ENCODE measurements at places on chromosomes 4 and X.

DNA sequence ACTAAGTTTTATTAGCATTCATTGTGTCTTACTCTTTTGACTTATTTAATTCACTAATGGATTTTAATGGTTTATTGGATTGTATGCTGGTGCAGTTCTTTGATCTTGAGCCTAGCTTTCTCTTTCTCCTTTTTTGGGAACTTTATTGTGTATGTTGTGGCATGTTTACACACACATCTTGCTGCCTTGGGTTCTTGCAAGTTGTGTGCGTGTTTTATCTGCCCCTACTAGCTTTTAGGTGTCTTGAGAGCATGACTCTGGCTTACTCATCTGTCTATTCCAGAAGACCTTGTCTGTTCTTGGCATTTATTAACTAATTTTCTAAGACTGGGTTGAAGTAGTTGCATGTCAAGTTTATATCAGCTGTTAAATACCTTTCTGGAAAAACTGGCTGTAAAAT is 2.7 kb downstream of the TMEM165 start:
- no peak for DNase-seq

DNA sequence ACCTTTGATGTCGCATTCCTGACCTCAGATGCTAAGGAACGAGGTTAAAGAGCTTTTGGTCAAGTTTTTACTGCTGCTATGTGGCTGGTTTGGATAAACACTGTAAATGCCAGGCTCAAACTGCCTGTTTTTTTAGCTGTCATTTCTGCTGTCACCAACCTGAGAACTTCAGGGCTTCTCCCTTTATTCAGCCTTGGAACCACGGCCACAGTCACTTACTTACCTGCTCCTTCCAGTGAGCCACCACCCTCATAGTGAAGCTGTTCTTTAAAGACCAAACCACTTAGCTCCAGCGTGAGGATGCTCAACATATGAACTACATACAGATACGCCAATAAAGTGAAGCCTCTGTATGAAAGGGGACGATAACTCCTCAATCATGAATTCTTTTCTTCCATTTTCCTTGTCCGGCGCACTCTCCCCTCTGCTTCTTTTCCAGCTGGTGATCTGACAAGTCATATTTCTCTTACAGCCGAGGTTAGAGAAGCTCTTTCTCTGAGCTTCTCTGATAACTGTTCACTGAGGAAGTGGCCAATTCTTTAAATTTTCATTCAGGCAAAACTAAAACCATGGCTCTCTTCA is 152.8 kb upstream of the ANK2 start:
- DNase-seq = no peak

DNA sequence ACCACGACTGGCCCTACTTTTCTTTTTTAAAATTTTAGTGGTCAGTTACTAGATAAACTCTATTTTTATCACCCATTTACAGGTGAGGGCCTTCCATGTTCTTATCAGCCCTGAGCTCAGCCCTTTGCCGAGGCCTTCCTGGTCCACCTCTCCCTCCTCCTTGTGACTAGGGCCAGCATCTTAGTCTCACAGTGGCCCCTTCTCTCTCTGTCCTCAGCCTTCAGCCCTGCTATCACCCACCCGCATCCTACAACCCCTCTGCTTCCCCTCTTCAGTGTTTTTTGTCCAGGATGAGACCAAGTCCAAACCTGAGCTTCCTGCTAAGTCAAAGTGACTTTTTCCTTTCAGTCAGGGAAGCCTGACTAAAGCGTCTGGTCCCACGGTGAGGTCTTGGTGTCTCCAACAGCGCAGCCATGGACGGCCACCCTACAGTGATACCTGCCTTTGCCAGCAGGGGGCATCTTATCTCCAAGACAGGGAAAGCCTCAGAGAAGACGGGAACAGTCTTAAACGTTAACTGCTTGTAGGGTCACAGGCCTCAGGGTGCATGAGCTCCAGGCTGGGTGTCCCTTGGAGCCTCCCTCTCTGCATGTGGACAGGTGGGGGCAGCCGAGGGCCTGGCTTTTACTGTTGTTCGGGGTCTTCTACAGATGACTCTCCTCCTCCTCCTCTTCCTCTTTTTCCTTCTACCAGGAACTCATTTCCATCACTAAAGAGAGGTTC is 11.7 kb upstream of the GAGE10 start:
- DNase-seq = peak; percentile 33

- DNase-seq = no peak
These were observed 23.7 kb downstream of the ELF4 start for GRCh38 chrX:130086447-130087206.

- DNase-seq = no peak
These were observed 108.6 kb upstream of the TRIM2 start for GRCh38 chr4:153095448-153096204.

DNA sequence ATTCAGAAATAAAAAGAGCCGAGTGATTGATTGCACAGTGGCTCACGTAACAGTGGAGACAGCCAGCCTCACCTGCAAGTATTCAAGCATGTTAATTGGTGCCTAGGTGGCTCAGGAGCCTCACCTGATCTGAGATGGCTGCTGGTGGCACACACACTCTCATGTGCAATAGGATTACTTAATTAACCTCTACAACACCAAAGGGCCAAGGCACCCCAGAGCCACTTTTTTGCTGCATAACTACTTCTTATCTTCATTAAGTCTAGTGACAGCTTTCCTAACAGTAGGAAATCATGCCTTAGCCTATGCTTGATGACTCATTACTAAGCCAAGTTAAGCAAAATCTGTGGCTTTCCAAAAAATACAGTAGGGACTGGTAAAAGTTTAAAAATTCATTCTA is 117.3 kb upstream of the NOCT start:
- no peak for DNase-seq

- DNase-seq = no peak
These were observed 190.1 kb upstream of the BMP3 start for GRCh38 chr4:80840396-80840795.

DNA sequence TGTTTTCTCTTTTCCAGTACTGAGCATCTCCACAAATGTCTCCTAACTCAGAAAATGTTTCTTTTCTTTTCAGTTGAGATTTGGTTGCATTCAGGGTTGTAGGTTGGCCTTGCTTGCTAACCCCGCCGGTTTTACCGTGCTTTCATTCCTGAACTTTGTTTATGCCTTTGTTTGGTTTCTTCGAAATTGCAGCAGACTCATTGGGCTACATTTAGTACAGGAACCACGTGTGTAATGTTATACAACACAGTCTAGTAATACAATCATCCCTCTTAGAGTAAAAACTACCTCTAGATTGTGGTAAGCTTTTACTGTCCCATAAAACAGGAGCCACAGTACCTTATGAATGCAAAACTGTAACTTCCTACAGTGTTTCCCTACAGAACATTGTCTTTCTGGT is 57.9 kb downstream of the CCKAR start:
- DNase-seq = no peak

GRCh38 chr4:72283357-72283756 is 251.6 kb downstream of the NPFFR2 start:
- no peak for DNase-seq

DNA sequence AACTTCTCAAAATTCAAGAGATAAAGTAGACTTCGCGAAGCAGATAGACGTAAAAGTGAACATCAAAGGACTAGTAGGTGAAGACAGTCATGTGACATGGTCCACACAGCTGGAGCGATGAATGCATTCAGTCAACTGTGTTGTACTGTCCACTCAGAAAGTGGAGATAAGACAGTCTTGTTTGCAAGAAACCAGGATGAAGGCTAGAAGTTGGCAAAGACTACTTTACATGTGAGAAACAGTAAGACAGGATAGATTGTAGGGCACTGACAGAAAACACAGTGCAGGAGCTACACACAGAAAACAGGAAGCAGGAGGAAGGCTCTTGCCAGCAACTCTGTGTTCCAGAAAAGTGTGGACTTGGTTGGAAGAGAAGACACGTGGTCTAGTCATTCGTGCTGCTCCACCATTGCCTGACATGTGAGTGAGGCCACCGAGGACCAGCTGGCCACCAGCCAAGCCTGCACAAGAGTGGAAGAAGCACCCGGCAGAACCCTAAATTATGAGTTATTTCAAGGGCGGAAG is 78.9 kb downstream of the FAT1 start:
- DNase-seq = no peak

Measured in stimulated activated CD8-positive, alpha-beta memory T cell treated with anti-CD3 and anti-CD28 coated beads, Interleukin-2, amount 100 ng/mL, for 1 hour (primary cell).